ENCODE measurements at places on chromosomes 13 and 19.
A peak's percentile ranks its signal among the peaks of the same experiment; 100 is the strongest.

- peak; percentile 60 for DNase-seq
Observed at GRCh38 chr13:112928972-112929782, 39.8 kb upstream of the MCF2L start.

DNA sequence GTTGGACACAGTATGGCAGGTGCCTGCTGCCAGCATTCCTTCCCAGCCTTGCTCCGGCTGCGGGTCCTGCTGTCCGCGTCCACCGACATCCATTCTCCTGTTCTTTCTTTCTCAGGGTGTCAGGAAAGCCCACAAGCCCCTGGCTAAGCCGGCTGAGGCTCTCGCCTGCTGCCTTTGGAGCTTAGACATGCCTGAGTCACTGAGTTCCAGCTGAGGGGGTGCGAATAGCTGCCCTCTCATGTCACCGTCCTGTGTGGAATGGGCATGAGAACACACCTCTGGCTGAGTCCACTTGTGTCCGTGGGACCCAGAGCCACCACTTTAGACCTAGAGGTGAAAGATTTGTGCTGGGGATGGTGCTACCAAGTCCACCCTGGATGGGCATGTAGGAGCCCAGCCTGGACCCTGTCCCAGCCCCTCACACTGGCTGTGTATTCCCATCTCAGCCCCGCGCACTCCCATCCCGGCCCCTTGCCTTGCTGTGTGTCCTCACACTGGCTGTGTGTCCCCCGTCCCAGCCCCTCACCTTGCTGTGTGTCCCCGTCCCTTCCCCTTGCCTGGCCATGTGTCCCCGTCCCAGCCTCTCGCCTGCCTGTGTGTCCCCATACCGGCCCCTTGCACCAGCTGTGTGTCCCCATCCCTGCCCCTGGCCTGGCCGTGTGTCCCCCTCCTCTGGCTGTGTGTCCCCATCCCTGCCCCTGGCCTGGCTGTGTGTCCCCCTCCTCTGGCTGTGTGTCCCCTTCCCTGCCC, 24.6 kb upstream of the IRS2 start:
- DNase-seq, result no peak

DNA sequence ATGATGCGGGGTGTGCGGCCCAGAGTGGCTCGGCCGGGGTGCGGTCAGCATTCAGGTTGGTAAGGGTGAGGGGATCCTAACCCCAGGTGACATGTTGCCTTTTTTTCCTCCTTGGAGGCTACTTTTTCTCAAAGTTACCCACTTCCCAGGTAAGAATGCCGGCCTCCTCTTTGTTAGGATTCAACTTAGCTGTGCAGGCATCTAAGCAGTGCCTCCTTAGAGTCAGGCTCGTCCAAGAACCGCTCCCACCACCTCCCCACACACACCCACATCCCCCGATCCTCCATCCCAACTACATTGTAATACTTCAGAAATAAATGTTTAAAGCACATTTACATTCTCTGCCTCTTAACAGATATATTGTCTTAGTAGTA, 733 bp upstream of the ENOX1 start:
- DNase-seq, result no peak

- DNase-seq, result peak; percentile 70
Observed at GRCh38 chr19:40365613-40366401, 17.3 kb downstream of the PLD3 start.

- DNase-seq, result no peak
Observed at GRCh38 chr13:75897386-75897785, 261.3 kb downstream of the LMO7 start.

GRCh38 chr13:100387416-100387815, 201.2 kb downstream of the GGACT start:
- DNase-seq, result no peak

DNA sequence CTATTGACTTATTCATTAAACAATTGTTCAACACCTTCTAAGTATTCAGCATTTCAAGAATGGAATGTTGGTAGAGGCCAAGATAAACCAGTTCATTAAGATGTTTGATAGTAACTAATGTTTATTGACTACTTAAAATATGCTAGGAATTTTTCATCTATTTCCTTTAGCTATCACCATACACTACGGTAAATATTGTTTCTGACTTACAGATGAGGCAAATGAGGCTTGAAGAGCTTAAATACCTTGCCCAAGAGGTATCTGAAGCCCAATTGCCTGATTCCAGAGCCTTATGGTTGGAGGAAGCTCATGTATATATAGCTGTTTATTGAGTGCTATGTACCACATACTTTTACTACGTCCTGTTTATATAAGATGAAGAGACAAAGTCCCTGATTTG, 286.2 kb downstream of the NDFIP2 start:
- DNase-seq, result no peak

- no peak for DNase-seq
Observed at GRCh38 chr19:45352914-45353796, 12.6 kb downstream of the KLC3 start.

DNA sequence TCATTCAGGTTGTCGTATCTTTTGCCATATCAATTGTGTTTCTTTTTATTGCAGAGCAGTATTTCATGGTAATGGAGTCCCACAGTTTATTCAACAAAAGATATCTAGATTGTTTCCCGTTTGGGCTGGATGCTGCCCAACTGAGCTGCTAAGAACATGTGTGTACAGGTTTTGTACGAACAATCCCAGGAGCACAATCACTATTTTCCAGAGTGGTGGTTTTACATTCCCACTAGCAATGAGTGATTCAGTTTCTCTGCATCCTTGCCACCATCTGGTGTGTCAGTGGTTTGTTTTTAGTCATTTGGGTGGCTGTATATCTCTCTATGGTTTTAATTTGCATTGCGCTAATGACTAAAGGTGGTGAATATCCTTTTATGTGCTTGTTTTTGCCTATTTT, 52.7 kb upstream of the ZDHHC20 start:
- no peak for DNase-seq
